ENCODE measurements at places on chromosomes 12 and 14. TPM values are rescaled to one million over a fixed set of nuclear protein-coding genes. Genes with fewer than 3 reads are reported as not detected.

Gene TAS2R50
- 0.53 TPM for total RNA-seq

DNA sequence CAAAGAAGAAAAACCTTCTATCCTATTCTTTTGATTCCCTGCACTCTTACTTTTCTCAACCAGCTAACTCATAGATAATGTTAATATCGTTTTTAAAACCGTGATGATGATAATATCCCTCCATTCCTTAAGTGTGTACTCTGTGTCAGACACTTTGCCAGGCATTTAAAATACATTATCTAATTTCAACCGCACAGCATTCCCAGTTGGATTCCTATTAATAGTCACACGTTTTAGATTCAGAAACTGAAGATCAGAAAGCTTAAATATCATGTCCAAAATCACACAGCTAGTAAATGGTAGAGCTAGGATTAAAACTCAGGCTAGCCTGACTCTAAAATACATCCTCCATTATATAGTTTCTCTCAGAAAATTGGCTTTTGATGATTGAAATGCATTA is 366.0 kb downstream of the NELL2 start:
- no peak for DNase-seq

DNA sequence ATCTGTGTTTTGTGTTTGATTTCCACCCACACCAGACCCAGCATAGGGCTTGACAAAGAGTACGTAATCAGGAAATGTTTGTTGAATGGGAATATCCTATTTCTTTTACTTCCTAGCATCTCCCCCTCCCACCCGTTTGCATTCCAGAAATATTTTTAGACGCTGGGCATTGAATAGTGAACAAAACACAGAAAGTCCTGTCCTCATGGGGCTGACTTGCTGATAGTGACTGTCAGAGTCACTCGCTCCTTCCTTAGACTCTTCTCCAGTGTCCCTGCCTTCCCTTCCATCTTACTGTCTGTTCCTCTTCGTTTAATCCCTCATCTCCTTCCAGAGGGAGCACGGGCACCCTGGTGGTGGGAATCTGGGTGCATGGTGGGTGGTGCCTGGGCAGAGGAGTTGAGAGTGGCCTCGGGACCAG is 53.6 kb downstream of the SLC25A47 start:
- no peak for DNase-seq

- DNase-seq: no peak
Measured at GRCh38 chr12:18284386-18284785, 23.1 kb downstream of the PIK3C2G start.

Gene RPL10L
- not detected for total RNA-seq

DNA sequence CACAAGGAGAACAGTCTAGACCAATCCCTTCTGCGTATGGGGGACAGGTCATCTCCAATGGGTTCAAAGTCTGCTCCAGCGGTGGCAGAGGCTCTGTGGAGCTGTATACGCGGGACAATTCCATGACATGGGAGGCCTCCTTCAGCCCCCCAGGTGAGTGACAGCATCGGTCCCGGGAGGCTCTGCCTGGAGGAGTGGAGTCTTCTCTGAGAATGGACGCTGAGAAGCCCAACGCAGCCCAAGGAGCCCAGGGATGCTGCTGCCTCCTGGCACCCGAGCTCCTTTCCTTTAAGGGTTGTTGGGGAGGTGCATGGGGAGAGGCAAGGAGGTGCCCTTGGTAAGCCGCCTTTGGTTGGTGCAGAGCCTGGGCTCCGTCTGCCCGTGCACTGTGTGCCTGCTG is 28.2 kb downstream of the ADGRD1 start:
- no peak for DNase-seq

- DNase-seq: no peak
Measured at GRCh38 chr14:75153295-75153694, 23.1 kb downstream of the TMED10 start.

Gene FOXA1
- total RNA-seq: 0.07 TPM

DNA sequence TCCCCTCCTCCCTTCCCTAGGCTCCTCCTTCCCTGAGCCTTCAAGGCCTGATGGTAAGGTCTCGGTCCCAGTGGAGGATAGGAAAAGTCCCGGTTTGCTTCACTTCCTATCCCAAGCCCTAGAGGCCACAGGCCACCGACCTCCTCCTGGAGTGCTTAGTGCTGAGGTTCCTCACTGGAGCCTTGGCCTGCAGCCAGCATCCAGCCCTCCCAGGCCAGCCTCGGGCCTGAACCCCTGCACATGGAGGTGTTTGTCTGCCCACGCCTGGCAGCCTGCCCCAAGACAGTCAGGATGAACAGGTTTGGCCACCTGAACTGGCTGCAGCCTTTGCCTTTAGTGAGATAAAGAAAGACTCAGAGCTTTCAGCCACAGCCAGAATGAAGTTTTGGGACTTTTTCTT is 15.8 kb upstream of the KRT7 start:
- no peak for DNase-seq

Gene RBP5
- not detected for total RNA-seq

Gene DIO2
- not detected for total RNA-seq

Gene DNAI7
- total RNA-seq: not detected

DNA sequence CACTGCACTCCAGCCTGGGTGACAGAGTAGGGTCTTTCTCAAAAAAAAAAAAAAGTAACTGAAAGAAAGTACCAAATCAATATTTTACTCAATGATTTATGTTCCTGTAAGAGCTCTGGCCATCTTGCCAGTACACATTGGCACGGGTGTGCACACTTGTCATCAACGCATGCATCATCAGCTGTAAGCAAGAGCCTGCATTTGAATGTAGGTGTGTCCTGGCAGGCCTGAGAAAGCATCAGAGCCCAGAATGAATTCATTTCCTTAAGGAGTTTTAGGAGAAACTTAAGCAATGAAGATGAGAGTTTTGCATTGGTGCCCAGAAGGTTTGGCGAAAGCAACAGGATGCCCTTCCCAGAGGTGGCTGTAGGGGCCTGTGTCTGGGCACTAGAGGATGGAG is 88.5 kb upstream of the FZD10 start:
- DNase-seq: no peak

DNA sequence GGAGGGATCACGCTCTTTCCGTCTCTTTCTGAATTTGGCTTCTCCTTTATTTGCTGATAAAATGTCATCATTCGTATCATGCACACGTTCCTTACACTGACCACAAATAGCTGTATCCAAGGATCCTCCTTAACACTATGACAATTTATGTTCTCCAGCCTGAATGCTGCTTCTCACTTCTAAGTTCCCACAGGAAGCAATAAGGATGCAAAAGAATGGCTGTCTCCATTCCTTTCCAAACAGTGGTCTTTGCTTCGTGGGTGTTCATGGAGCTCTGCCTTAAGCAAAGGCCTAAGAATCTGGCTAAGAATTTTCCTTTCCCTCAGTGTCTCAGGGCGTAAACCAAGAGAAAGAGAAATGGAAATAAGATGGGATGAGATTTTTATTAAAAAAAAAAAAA is 200.2 kb downstream of the ITPR2 start:
- DNase-seq: no peak

GRCh38 chr14:75174066-75174465 is 2.3 kb downstream of the TMED10 start:
- no peak for DNase-seq

All from activated CD4-positive, alpha-beta T cell treated with anti-CD3 and anti-CD28 coated beads for 36 hours (primary cell).